ENCODE measurements at places on chromosomes 12 and 14.

- no peak for DNase-seq
Measured at GRCh38 chr12:75062691-75063090, 146.9 kb downstream of the KCNC2 start.

DNA sequence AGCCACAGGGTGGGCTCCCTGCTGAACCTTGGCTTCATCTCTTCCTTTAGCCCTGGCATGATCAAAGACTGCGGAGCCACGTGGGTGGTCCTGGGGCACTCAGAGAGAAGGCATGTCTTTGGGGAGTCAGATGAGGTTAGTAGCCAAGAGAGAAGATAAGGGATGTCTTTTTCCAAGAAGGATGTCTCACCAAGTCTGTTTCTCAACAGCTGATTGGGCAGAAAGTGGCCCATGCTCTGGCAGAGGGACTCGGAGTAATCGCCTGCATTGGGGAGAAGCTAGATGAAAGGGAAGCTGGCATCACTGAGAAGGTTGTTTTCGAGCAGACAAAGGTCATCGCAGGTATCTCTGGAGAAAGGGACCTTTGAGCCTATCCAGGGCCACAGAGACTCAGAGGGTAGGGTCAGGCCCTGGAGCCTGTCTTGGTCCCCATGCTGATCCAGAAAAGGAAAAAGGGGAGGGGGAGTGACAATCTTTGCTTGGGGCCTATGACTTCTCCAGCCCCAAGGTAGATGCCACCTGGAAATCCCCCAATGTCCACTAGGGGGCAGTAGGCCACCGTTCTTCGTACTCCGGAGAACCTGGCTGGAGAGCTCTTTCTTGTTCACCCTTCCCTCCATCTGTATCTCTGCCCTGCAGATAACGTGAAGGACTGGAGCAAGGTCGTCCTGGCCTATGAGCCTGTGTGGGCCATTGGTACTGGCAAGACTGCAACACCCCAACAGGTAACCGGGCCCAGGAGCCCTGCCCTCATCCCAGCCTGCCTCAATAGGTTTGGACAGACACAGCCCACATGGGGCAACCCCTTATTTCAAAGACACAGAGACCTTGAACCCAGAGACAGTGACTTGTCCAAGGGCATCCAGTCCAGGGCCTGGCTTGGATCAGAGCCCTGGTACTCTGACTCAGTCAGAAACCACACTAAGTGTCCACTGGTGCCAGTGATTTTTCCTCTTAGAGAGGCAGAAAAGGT is 2.0 kb downstream of the TPI1 start:
- no peak for DNase-seq

DNA sequence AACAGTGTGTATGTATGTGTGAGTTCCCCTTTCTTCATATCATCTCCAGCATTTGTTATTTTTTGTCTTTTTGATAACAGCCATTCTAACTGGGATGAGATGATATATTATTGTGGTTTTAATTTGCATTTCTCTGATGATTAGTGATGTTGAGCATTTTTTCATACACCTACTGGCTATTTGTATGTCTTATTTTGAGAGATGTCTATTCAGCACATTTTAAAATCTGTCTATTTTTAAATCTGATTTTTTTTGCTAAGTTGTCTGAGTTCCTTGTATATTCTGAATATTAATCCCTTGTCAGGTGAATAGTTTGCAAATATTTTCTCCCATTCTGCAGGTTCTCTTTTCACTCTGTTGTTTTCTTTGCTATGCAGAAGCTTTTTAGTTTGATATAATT is 469.1 kb downstream of the FUT8 start:
- DNase-seq = no peak

DNA sequence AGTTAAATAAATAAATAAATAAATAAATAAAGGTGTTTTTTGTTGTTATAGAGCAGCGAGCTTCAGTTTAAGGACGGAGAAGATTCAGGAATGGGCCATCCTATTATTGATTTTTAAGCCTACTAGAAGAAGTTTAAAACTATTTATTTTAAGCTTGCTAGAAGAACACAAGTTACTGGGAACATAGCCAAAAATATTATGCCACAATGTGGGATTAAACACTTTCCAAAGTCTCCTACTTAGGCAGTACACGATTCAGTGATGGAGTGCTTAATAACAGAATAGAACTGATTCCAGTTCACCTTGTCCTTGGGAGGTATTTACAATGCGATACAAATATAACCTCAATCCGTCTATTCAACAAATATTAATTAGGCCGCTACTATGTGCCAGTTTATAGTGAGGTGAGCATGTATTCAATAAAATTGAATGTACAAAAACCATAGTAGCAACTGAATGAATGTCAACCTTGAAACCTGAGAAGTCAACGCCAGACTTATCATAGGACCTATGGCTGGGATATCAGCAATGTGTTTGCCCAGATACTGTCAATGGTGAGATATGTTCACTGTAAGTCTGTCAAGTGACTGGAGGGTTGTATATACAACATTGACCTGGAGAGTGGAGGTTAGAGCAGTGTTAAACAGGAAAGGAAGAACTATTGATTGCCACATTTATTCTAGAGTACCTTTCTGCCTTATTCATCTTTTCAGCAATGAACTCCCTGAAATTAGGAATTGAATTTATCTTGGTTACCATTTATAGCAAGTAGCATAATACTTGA is 486.4 kb downstream of the TMTC2 start:
- DNase-seq = no peak

- DNase-seq = peak; percentile 65
Measured at GRCh38 chr12:56995201-56995929, 11.0 kb downstream of the ZBTB39 start.

GRCh38 chr12:121090586-121091514 is 41.8 kb upstream of the P2RX7 start:
- no peak for DNase-seq

DNA sequence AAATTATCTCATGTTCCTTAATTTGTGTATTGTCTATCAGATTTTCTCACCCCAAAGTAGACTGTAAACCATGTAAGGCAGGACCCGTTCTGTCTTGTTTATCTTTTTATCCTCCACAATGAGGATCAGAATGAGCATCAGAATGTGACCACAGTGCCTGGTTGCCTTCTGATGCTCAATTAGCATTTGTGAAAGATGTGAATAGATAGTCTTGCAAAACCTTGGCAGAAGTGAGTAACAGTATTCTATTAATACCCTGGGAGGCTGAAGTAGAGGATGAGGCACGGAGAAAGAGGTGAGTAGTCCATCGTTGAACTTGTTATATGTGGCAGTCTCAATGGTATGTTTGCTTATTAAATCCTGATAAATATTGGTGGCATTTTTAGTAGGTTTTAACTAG is 781.4 kb downstream of the NRXN3 start:
- no peak for DNase-seq

GRCh38 chr12:46517579-46517962 is 145.0 kb upstream of the SLC38A2 start:
- no peak for DNase-seq

DNA sequence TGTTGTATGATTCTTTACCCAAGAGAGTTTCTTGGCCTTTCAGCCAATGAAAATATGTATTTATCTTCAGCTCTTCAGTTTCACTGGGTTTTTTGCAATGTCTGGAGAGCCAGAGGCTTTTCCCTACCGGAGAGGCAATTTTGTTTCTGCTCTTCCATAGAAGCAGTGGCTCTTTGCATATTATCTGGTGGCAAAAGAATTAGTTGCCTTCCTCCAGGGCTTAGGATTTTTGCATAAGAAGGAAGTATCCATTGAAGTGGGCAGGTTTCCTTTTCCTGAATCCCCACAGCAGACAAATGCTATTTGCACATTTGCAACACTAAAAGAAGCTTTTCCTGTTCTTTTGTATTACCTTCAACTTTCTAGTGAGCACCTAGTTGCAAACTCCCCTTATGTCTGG is 75.2 kb downstream of the NTS start:
- DNase-seq = no peak

DNA sequence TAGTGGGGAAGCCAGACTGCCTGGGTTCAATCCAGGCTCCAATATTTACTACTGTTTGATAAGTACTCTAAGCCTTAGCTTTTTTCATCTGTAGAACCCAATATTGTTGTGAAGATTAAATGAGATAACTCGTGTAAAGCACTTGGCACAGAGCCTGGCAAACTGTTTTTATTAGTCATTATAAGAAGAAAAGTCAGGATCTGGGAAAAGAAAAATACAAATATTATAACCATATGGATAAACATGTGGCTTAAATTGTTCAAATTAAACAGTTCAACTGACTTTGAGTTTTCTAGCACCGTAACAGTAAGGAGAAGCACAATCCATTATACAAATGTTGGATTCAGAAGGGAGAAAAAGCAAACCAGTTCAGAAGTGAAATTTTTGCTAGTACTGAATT is 22.0 kb upstream of the CDK17 start:
- no peak for DNase-seq

DNA sequence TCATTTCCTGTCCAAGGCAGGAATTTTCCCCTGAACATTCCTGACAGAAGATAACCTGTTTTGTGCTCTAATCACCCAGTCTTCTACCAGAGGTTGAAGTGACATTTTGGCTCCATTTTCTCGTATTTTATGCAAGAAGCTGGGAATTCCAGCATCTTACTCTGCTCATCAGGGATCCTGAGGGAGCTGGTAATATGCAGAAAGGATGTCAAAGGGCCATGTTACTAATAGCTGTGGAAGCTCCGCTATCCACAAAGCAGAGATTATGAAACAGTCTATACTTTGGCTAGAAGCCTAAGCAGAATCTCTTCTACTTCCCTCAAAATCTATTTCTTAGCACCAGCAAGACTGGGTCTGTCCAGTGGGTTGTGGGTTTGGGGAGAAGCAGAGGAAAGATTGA is 613.0 kb downstream of the DIO2 start:
- DNase-seq = no peak

- DNase-seq = peak; percentile 47
Measured at GRCh38 chr14:105860615-105861580, 334.5 kb downstream of the TMEM121 start.

DNA sequence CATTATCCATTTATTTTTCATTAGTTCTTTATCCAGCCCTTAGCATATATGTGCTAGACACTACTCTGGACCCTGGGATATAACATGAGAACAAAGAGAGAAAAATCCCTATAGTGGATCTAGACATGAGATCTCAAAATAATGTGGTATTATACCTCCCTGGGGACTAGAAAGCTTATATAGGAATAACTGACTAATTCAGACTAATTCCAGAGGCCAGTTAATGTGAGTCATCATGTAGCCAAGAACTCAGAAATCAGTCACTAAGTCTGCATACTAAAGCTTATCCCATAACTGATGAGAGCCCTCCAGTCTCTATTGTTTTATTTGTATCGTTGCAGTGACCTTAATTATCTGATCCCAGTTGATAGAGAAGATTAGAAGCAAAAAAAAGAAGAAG is 267.1 kb upstream of the RGS6 start:
- no peak for DNase-seq

- no peak for DNase-seq
Measured at GRCh38 chr12:18556161-18556560, 181.7 kb downstream of the PLCZ1 start.

DNA sequence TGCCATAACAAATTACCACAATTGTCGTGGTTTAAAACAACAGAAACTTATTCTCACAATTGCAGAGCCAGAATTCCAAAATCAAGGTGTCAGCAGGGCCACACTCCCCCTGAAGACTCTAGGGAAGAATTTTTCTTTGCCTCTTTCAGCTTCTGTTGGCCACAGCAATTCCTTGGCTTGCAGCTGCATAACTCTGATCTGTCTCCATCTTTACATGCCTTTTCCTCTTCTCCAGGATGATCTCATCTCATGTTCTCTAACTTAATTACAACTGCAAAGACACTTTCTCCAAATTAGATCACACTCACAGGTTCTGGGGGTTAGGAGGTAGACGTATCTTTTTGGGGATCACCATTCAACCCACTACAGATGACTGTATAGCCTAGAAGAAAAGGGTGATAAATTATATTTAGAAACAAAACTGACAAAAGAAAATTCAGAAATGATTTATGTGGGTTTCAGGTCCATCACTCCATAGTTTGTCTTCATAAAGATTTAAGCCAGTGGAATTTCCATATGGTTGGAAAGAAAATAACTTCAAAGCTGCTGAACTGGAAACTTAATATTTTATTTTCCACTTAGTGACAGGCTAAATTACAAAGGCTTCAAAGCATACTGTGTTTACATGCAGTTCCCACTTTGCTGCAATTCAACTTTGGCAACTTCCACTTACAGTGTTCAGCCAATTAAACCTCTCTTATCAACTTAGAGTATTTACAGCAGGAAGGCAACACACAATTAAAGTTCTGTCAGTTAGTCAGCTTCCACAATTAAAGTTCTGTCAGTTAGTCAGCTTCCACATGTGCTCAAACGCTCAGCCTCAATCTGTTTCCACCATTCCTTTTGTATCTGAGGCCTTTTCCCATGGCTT is 213.3 kb downstream of the EPS8 start:
- DNase-seq = no peak

GRCh38 chr14:81455390-81455789 is 55.3 kb upstream of the STON2 start:
- DNase-seq = no peak

DNA sequence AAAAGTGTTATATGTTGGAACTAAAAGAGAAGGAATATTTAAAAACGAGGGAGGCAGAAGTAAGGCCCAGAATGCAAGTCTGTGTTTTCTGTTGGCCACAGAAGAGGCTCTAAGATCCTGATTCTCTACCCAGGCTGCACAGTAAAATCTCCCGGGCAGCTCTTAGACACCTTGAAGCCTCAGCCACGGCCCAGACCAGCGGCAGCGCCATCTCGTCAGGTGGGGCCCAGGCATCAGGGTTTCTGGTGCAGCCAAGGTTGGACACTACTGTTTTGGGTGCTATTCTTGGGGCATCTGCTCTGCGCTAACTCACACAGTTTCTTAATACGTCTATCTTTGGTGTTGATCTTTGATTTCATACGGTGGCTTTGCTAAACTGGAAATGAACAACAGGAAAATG is 16.8 kb downstream of the FAM181A start:
- DNase-seq = no peak

- DNase-seq = no peak
Measured at GRCh38 chr14:79281244-79282152, 929.8 kb downstream of the DIO2 start.

GRCh38 chr14:89279649-89280232 is 137.3 kb downstream of the FOXN3 start:
- DNase-seq = no peak

DNA sequence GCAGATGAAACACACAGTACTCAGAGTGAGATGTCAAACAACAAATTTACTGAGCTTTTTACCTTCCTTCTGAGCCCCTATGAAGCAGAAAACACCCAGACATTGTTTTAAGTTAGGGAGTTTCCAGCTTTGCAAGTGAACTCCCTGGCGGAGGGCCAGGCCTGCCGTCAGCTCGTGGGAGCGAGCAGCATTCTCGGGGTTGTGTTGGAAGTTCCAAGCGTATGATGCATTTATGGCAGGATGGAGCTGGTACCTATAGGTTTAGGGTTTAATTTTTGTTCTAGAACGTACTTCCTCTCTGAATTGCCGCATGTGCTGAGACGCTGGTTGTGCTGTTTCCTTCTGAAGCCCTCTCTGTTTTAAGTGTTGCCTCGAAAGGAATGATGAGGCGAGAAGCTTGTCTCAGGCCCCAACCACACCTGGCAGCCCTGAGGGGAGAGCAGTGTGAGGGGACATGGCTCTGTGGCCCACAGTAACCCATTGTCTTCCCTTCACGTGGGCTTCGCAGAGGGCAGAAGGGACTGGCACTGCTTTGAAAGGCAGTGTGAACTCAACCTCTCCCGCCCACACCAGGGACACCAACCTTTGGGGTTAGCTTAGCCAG is 76.6 kb downstream of the SSPN start:
- DNase-seq = no peak

GRCh38 chr12:131021154-131021541 is 67.4 kb downstream of the ADGRD1 start:
- DNase-seq = no peak

GRCh38 chr12:127241072-127241817 is 1025.7 kb upstream of the TMEM132C start:
- DNase-seq = no peak

All from coronary artery (tissue), 2 donors.